ENCODE measurements at places on chromosomes 4 and X.

- DNase-seq: no peak
These were observed 111.6 kb downstream of the AFF2 start for GRCh38 chrX:148611993-148612392.

- peak; percentile 35 for DNase-seq
These were observed 59.3 kb downstream of the PSAPL1 start for GRCh38 chr4:7375427-7375826.

DNA sequence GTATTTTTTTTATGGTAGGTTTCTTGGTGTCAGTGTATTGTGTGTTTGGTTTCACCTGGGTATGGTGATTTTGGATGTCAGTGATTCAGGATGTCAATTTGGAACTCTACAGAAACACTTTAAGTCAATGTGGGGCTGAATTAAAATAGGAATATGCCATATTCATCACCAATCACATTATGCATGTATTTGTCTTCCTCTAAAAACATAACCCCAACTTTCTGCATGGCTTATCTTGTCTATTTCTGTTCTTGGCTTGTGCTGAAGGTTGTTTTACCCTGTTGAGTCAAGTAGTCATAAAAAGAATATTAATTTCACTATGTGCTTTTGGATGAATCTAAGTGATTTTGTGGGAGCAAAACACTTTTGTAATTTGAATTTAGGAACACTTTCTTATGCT lies 19.0 kb downstream of the ZNF721 start:
- DNase-seq: no peak

DNA sequence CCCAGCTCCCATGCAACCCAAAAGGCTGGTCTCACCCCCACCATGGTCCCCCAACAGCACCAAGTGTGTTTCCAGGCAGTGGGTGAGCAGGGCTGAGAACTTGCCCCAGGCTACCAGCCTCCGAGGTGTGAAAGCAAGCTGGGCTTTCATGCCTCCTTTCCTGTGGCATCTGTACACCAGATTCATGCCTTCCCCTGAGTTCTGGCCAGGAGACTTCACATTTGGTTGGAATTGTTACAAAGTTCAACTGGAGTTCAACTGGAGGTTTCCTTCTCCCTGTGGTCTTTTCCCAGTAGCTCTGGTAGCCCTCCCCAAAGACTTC lies 77.6 kb upstream of the RAB40AL start:
- DNase-seq: no peak

- peak; percentile 8 for DNase-seq
These were observed at the start of gene KCNIP4 for GRCh38 chr4:21948347-21949072. KCNIP4 (minus strand) TSS chr4:21948772.

GRCh38 chrX:7987160-7988012 lies 60.2 kb upstream of the PNPLA4 start:
- no peak for DNase-seq

GRCh38 chr4:40196724-40197281 lies at the start of gene RHOH:
RHOH (plus strand) TSS chr4:40197031; CDS start chr4:40243387, 46,356 bp downstream.
- DNase-seq: no peak

DNA sequence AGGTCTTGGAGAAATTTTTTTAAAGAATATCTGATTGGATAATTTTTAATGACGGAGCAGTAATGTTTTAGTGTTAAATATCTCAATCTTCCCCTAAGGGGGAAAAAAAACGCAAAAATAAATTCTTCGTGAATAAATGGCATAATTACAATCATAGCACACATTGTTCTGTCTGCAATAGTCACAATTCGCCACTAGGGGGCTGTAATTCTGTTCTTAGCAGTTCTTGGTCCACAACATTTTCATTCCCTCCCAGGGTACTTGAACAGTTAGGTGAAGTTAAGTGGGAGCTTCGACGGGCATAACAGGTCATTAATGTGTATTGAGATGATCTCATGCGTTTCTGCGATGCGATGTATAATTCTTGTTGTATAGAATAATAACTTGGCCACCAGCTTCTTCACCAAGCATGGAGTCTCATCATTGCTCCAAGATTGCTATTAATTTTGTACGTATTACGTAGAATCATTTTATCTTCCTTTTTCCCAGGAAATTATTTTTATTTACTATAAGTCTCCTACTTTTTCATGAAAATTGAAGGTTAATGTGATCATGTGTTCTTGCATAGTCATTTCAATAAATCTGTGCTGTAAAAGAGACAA lies 27.2 kb downstream of the HTR2C start:
- DNase-seq: peak; percentile 63

DNA sequence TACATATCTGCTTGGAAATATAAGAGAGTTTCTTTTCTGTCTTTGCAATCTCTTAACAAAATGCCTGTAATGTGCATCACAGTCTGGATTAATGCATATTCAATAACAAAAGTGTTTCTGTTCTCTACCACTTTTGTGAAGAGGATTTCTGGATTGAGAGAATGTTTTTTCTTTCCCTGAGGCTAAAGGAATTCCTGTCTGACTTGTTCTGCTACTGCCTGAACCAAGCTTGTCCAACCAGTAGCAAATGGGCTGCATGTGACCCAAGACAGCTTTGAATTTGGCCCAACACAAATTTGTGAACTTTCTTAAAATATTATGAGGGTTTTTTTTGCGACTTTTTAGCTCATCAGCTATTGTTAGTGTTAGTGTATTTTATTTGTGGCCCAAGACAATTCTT lies 1133.9 kb downstream of the SH3BGRL start:
- no peak for DNase-seq

DNA sequence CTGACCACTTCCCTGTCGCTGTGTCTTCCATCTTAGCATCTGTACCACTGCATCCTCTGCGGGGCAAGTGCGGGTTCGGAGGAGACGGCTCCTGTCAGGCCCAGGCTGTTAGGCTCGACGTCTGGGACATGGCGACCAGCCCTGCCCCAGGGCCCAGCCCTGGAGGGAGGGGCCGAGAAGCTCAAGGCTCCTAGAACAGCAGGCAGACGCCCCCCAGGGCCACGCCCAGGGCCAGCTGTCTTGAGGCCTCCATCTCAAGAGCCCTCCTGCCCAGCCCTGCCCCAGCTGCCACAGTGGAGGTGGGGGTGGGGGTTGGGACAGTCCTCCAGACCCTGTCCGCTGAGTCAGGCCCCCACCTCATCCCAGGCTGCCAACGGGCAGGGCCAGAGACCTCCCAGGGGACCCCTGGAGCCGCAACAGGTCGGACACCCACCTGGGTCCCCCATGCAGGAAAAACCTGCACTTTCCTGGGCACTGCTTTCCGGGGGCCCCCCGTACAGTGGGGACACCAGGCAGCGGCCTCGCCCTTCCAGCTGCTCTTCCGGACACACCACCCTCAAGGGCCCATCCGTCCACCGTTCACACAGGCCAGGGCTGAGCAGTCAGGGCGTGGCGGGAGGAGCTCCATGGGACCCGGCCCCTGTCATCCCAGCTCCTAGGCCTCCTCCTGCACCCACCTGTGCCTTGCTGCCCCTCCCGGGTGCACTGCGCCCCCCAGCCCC lies 83.1 kb downstream of the FAM53A start:
- no peak for DNase-seq
